ENCODE measurements at places on chromosomes 16 and 17.

GRCh38 chr17:56593086-56593645 lies 333 bp upstream of the NOG start:
- peak; percentile 47 for DNase-seq

DNA sequence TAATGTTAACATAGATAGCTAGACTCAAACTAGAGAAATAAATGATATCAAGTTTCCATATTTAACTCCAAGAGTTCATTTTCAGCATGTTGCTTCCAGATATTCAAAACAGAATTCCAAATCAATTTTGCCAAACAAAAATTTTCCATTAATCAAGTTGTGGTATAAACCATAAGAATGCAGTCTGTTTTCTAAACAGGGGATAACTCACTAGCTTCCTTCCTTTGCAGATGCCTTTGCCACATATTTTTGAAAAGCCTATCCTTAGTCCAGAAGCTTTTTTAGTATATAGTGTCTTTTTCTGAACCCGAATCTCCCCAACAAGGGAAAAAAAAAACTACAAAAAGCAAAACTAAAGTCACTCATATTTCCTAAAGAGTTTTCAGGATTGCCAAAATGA lies 61.5 kb downstream of the HELZ start:
- no peak for DNase-seq

DNA sequence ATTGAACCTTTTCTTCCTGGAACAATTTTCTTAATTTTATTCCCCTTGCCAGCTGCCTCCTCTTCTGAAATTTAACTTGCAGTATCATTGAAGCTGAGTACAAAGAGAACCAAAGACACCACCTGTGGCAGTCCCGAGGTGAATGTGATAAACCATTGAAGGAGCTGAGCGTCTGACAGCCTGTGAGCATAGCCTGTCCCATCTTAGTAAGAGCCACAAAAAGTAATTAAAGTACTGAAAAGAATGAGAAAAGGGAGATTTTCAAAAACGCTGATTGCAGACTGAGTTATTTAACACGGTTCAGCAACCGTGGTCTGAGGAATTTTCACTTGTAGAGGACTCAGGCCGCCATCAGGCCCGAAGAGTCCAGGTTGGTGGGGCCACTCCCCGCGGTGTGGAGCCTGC lies 27.2 kb upstream of the ST6GALNAC1 start:
- no peak for DNase-seq

GRCh38 chr17:82560252-82560642 lies 40.7 kb downstream of the FOXK2 start:
- DNase-seq = no peak

DNA sequence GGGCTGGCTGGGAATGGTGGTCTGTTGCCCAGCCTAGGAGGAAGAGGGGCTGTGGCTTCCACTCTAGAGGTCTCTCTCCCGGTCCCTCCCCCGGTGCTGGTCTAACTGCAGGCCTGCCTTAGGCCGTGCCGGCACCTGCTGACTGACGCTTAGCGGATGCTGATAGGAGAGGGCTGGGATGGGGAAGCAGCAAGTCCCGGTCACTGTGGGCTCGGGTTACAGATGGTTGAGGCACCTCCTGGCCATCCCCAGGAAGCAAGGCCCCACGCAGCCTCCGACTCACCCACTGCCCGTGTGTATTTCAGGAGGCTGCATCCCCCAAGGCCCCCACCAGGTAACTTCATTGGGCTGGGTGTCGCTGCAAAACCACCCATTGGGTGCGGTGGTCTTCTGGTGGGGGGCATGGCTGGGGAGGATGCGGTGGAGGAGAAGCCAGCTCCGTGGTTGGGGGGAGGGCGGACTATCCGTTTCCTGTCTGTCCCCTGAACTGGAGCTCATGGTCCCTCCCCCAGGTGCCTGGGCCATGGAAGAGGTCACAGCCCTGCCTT lies 278.9 kb downstream of the SEC14L1 start:
- DNase-seq = no peak

GRCh38 chr17:50593321-50593720 lies 32.8 kb downstream of the CACNA1G start:
- DNase-seq = no peak

DNA sequence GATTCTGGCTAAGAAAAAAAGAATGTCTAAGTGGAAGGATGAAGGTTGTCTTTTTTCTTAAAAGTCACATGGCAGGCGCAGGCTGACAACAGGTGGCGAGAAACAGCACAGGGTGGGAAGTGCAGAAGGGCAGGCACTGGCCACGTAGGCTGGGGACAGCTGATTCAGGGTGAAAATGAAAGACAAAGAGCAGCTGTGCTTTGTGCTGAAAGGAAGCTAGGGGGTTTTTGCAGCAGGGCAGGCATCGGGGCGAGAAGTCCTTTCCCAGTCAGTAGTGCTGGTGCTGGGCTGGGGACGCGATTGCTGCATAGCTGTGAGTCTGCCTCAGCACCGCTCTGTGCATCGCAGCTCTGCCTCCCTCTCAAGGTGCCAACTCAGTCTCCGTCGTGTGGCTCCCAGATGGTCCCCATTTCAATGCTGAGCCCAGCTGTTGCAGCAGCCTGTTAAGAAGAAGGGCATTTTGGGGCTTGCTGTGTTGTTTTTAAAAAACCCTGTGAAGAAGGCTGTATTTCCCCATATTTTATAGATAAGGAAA lies 183.1 kb upstream of the CCL2 start:
- DNase-seq = no peak

GRCh38 chr16:67967183-67967957 lies 1.1 kb downstream of the SLC12A4 start:
- peak; percentile 51 for DNase-seq

DNA sequence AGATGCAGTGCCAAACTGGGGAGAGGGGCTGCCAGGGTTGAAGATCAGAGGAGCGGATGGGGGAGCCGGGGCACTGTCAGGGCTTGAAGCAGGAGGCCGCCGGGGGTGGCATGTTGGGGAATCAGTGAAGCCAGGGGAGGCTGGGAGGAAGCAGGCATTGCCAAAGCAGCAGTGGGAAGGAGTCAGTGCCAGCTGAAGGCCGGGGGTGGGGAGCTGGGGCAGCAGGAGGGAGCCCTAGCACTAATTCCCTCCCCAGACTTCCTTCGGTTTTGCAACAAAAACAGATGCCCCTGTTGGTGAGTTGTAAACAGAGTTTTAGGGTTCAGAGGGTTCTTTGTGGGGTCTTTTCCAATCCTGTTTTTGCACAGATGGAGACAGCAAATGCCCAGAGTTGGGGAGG lies 10.9 kb upstream of the TAC4 start:
- DNase-seq = no peak

- DNase-seq = peak; percentile 75
These were observed 118.0 kb upstream of the ZNF469 start for GRCh38 chr16:88264641-88265285.

DNA sequence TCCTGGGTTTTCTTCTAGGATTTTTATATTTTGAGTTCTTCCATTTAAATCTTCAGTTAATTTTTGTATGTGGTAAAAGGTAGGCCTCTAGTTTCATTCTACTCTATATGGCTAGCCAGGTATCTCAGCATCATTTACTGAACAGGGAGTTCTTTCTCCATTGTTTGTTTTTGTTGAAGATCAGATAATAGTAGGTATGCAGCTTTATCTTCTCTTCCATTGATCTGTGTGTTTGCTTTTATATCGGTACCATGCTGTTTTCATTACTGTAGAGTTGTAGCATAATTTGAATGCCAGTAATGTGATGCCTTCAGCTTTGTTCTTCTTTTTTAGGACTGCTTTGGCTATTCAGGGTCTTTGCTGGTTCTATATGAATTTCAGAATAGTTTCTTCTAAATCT lies 77.3 kb downstream of the USP22 start:
- DNase-seq = no peak

DNA sequence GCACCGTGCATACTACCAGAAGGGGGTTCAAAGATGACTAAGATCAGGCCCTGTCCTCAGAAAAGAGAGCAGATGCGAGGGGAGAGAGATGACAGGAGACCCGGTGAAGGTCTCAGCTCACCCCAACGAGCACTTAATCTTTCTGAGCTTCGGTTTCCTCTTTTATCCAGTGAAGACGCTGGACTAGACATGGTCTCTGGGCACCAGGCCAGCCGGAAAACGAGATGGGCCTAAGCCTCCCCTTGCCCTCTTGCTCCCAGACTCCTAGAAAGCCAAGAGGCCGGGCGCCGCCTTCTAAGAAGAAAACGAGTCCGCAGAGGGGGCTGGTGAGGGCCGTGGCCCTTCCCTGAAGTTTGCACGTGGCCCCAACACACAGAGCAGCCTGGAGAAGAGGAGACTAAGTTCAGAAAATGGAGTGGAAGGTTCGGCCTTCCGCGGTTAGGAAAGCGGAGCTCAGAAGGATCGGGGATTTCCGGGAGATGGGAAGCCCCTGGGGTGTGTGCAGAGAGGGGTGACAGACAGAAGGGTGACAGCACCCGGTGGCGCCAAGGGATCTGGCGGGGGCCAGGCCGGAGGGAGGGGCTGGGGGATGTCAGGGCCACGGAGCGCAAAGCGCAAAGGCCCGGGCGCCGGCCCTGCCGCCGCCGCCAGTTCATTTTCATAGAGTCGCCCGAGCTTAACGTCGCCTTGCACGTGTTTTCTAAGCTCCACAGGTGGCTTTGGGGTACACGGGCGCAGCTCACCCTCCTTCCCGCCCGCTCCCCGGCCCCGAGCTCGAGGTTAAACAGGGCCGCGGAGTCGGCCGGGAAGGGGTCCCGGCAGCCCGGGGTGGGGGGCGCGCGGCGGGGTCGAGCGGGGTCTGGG lies 42.1 kb upstream of the BHLHA9 start:
- peak; percentile 32 for DNase-seq

GRCh38 chr17:6461792-6462524 lies 17.7 kb downstream of the PIMREG start:
- DNase-seq = peak; percentile 48

DNA sequence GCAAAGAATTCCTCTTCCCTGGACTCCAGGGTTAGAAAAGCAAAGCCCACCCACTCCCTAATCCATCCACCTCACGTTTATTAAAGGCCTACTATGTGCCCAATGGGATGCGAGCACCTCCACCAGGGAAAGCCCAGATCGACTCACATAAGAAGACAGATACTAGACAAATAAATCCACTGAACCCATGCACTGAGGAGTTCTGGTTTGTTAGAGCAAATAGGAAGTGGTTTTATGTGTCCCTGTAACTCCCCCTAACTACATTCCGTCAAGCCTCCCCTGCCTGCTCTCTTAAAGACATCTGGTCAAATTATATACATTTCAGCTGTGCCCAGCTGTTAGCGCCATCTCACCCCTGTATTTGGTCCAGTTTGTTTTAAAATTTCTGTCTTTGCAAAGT lies 218.5 kb upstream of the RPL38 start:
- no peak for DNase-seq

DNA sequence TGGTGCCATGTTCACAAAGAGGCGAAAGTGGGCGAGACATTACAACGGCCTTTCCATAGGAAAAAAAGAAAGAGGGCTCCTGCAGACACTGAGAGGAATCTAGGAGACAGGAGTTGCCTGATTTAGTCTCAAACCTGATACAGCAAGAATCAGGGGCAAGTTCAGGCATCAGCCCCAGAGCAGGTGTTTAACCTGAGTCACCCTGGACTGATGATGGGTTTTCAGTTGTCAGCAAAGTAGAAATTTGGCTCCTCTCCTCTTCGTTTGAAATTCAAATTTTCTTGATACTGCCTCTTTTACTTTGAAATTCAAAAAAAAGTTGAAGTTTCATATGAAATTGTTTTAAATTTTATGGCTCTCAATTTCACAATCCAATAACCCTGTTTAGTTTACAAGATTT lies 189.5 kb downstream of the ABCC12 start:
- DNase-seq = no peak

DNA sequence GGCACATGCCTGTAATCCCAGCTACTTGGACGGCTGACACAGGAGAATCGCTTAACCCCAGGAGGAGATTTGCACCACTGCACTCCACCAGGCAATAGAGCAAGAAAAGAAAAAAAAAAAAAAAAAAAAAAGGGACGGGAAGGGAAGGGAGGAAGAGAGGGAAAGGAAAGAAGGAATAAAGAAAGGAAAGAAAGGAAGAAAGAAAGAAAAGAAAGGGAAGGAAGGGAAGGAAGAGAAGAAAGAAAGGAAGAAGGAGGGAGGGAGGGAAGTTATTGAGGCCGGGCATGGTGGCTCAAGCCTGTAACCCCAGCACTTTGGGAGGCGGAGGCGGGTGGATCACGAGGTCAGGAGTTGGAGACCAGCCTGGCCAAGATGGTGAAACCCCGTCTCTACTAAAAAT lies 50.4 kb upstream of the STAC2 start:
- DNase-seq = no peak

DNA sequence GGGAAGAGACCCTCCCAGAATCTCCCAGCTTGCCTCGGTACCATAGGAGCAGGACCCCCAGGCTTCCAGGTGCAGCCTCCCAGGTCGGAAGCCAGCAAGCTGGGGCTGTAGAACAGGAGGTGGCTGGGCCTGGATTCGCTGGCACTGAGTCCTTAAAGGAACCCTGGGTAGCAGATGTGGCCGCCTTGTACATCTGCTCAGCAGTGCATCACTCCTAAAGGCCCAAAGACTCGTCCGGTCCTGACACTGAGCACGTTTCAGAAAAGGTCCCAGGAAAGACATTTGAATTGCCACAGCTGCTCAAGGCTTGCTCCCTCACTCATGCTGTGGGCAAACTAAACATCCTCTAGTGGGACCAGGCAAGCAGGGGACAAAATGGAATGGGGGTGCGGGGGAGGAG lies 172.8 kb downstream of the RAB11FIP4 start:
- DNase-seq = no peak

DNA sequence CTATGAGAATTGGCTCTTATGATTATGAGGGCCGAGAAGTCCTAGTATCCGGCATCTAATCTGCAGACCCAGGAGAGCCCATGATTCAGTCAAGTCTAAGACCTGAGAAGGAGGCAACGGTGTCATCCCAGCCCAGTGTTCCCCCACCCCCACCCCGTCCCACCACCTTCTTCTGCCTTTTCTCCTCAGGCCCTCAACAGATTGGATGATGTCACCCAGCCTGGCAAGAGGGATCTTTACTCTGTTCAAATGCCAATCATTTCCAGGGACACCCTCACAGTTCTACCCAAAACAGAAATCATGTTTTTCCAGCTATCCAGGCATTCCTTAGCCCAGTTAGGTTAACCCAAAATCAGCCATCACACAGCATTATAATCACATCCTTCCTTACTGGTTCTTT lies 10.0 kb upstream of the GAA start:
- DNase-seq = no peak

- no peak for DNase-seq
These were observed 17.2 kb downstream of the SNTB2 start for GRCh38 chr16:69204172-69204571.

DNA sequence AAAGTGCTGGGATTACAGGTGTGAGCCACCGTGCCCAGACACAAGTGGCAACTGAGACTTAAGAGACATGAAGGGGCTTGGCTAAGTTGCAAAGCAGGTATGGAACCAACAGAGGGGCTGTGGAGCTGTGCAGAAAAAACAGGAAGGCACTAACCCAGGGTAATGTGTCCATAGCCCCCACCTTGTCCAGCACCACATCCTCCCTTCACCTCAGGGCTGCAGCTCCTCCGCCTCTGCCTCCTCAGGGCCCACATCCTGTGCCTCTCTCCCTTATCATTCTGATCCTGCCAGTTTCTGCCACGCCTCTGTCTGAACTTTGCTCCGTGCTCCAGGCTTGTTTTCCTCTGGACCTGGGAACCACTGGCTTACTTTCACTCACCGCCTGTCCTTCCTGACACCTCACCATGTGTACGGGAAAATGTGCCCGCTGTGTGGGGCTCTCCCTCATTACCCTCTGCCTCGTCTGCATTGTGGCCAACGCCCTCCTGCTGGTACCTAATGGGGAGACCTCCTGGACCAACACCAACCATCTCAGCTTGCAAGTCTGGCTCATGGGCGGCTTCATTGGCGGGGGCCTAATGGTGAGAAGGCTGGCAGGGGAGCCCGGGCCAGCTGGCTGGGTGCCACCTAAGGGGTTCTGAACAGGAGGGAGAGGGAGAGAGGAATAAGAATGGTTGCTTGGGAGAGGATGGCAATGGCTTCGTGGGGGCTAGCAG lies at the start of gene TM4SF5:
Gene TM4SF5, plus strand, starts transcription at position 368 of the 716 bp plus-strand sequence. Its CDS starts 37 bp downstream, at position 405.
- no peak for DNase-seq

Data from stimulated activated CD8-positive, alpha-beta memory T cell treated with anti-CD3 and anti-CD28 coated beads, Interleukin-4, amount 100 ng/mL, for 48 hours (primary cell).